Stimulated activated CD4-positive, alpha-beta T cell treated with anti-CD3 and anti-CD28 coated beads, TNF-alpha, amount 100 ng/mL, for 1 hour (primary cell): ENCODE measurements at places on chromosomes 1 and 21.

- DNase-seq: peak; percentile 41
Measured at GRCh38 chr1:52632732-52633290, at the start of gene SHISAL2A. Gene SHISAL2A, plus strand, starts transcription at chr1:52633168. Its CDS starts 326 bp downstream, at chr1:52633494.

- DNase-seq: no peak
Measured at GRCh38 chr21:34679051-34679450, 10.3 kb downstream of the CLIC6 start.

DNA sequence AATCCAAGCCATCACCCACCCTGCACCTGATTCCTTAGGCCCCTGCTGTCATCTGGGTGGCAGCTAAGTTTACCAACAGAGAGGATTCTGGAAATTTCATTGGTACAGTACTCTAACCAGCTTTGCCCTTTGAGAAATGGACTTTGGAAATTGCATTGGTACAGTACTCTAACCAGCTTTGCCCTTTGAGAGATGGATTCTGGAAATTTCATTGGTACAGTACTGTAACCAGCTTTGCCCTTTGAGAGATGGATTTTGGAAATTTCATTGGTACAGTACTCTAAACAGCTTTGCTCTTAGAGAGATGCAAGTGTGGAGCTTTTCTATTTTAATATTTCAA is 42.5 kb downstream of the MAB21L3 start:
- no peak for DNase-seq

- no peak for DNase-seq
Measured at GRCh38 chr1:159746666-159747065, 32.3 kb upstream of the CRP start.

DNA sequence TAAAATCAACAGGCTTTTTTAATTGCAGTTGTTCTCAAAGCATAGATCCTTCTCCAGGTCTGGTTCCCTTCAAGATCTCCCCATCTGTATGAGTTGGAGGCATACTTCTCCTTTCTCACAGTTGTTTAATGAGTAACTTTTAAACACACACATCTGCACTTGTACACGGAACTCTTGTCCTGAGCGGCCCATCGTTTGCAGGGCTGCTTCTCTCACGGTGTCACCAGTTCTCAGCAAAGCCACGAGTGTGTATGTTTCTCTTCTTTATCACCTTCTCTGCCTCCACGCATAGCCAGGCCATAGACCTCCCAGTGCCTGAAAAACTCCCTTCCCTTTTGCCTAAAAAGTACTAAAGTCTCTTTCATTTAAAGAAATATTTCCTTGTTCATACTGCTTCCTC is 68.7 kb upstream of the ROR1 start:
- DNase-seq: no peak

- no peak for DNase-seq
Measured at GRCh38 chr1:89973471-89974127, 21.3 kb upstream of the ZNF326 start.

DNA sequence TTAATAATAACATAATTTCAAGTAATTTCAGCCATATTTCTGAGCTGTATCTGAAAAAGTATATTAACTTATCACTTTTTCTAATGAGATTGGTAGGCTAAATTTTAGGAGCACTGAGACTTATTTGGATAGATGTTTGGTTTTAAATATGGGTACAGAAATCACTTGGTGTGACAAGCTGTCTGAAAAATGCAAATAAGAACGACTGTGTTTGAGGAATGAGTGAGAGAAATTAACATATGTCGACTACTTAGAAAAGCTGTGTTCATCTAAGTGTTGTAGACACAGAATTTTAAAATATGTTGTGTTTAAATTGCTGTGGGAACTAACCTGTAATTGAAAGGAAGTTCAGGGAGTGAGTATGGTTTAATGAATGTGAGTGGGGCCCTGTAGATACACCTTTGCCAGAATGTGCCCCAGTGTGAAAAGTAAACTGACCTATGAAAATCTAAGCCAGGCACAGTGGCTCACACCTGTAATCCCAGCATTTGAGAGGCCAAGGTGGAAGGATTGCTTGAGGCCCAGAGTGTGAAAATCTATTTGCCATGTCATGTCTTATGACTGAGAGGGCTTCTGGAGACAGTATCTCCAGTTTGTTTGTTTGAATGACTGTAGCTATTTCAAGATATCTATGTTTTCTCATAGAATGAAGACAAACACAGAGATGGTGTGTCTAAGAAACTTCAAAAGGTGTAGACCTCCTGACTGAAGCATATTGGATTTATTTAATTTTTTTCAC is 53.8 kb upstream of the LRRC8C start:
- DNase-seq: no peak

DNA sequence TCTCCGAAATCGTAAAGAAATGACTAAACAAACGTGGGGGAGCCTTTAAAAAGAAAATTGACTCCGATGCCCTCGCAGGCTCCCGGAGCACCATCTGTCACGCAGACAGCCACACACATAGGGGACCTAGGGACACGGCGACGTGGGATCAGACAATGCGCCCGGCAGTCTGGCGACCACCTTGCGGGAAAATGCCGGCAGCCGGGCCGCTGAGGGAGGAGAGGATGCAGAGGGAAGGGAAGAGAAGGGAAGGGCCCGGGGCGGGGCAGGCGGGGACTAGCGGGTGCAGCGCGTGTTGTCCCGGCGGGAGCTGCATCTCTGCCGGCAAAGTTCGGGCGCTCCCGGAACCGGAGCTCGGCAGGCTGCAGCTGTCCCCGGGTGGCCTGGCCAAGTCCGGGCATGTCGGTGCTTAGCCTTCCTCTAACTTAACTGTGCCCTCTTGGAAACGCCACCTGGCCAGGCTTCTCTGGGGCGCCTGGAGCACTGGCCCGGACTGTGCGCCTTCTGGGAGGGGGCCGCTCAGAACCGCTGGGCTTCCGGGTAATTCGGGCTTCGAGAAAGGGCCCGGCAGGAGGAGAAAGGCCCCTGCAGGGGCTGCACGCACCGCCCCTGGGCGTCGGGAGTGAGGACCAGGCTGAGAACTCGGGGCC is 1.8 kb downstream of the NHLH2 start:
- DNase-seq: no peak

DNA sequence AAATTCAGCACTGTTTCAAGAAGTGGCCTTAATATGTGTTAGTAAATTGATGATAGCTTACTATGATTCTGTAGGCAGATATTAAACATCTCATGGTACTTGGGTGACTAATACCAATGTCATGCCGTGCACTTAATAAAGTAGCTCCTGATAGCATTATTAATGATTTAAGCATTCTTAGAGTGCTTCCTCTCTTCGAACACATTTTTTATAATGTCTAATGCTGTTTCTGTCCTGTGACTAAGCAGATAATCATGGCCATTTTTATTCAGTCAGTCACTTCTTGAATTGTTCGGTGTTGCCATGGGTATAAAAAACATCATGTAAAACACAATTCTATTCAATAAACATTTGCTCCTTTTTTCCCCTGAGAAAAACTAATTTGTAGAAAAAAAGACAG is 804.6 kb upstream of the ADGRL4 start:
- no peak for DNase-seq

GRCh38 chr1:27891196-27891889 is 19.0 kb downstream of the THEMIS2 start:
- no peak for DNase-seq

GRCh38 chr1:56418151-56418631 is 161.2 kb downstream of the PLPP3 start:
- DNase-seq: no peak

DNA sequence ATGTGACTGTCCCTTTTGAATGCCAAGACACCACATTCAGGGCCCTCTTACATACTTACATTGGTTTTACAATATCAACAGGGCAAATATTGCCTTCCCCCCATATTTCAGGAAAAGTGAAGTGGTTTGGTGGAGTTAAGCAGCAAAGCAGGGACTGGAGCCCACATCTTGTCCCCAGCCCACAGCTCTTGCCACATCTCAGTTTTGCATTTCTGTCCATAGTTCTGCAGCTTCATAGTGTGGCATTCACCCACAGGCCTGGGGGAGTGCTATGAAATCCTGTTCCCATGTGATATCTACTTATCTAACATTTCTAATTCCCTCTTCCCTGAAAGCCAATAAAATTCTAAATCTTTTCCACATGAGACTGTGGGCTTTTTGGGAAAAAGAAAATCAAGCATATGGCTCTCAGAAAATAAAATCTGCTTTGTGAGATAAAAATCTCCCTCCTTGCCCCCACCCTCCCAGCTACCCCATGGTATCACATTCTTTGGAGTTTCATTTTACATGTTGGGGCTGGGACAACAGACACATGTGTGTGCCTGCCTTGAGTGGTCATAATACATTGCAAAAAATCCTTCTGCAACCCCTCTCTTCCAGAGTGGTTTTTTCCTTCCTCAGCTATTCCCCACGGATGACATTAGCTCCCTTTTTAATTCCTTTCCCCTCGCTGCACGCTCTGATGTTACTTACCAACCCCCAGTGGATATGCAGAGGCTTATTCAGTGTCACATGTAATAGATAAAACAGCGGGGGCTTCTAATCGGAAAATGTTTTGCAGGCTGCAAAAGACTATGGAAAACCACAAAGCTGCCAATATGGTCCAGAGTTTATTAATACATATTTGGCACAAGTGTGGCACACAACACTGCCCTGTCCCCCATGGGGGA is 20.5 kb upstream of the CD2 start:
- DNase-seq: no peak

GRCh38 chr21:36909423-36909822 is 57.0 kb downstream of the HLCS start:
- no peak for DNase-seq

GRCh38 chr1:97245682-97246081 is 524.1 kb downstream of the PTBP2 start:
- no peak for DNase-seq

DNA sequence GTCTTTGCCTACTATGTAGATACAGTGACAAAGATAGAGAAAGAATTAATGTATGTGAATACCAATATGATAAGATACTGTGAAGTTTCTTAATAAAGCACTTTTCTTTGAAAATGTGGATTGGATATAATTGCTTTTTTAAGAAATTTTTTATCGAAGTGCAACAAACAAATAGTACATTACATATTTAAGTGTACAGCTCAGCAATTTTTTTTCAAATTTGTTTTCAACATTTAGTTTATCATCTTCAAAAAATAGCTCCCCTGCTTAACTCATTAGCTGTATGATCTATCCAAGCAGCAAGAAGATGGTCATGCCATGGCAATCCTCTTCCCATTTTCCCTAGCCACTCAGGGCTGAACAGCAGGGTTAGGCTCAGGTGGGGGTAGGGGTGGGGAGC is 40.5 kb downstream of the NEK7 start:
- DNase-seq: no peak

DNA sequence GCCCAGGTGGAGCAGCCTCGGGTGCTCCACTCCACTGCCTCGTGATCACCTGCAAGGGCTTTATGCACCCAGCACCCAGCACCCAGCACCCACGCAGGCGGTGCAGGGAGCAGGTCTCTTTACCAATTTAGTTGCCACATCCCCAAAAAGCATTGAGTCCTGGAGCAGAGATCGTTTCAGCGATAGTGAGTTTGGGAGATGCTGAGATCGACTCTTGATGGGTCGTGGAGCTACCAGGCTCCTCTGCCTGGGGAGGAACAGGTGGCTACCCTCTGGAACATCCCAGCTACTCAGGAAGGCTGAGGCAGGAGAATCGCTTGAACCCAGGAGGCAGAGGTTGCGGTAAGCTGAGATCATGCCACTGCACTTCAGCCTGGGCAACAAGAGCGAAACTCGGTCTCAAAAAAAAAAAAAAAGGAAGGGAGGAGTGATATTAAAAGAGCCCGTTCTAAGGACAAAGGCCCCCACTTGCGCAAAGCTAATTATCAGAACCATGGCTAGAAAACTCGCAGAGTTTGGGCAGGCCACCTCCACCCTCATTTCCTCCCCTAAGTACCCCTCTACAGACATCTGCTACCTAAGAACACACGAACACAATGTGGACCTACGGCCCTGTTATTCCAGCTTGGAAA is 106.5 kb upstream of the SLC45A1 start:
- DNase-seq: no peak

DNA sequence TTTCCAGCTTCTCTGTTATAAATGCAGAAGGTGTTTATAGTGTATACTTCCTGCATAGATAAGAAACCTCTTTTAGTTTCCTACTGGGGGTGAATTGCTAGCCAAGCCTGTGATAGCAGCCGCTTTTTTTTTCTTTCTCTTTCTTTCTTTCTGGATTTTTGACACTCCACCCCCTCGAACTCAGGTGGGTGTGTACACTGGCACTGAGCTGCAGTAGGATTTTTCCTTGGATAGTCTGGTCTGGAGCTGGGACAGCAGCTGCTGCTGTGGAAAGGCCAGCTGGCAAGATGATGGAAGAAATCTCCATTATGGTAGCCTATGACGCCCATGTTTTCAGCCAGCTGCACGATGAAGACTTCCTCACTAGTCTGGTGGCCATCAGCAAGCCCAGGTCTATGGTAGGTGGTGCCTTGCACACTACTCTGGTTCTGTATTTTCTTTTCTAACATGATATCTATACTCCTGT is 122.5 kb upstream of the CACYBP start:
- DNase-seq: no peak

DNA sequence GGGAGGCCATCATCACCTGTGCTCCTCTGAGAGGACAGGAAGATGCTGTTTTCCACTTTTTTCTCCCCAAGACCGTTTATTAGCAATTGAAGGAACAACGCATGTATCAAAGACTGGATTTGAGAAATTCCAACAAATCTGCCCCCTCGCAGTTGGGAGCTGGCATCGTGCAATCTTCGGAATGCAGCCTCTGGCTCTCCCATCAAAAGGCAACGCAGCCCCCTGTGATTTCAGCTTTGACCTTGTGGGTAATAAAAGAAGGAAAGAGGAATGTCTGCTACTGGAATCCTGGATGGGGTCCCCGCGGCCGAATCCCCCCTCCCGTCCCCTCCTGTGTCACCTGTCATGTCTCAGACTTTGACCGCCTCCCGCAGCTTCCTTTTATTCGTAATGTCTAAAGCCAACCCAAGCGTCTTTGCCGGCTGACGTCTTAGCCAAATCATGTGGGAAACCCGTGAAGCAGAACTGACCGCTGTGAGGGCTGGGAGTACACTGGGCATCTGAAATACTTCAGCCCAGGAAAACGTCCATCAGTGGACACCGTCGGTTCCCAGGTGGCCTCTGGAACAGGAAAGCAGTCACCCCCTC is 101.5 kb downstream of the WDR4 start:
- DNase-seq: no peak

DNA sequence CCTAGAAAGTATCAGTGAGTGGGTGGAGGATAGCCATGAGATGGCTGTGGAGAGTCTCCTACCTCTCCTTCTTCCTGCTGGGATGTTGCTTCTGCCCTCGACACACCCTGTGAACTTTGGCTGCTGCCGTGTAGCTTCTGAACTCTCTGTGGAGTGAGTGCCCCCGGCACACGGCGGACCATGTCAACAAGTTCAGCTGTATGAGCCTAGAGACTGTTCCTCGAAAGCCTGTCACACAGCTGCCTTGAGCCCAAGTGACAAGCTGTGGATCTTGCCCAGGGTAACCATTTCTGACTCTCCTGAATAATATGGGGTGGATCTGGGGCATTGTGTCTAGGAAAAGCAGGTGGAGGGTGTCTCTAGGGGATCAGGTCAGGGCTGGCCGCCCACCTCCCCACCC is 143.2 kb downstream of the NOS1AP start:
- no peak for DNase-seq
